ENCODE measurements at places on chromosomes 3 and 15.

GRCh38 chr3:149131589-149131988, 2.2 kb downstream of the HPS3 start:
- no peak for DNase-seq

GRCh38 chr3:49759226-49759625, 27.1 kb downstream of the IP6K1 start:
- DNase-seq = no peak

- DNase-seq = no peak
Observed at GRCh38 chr3:19816631-19817030, 117.4 kb downstream of the EFHB start.

- DNase-seq = no peak
Observed at GRCh38 chr3:194521510-194522260, 34.9 kb upstream of the ATP13A3 start.

DNA sequence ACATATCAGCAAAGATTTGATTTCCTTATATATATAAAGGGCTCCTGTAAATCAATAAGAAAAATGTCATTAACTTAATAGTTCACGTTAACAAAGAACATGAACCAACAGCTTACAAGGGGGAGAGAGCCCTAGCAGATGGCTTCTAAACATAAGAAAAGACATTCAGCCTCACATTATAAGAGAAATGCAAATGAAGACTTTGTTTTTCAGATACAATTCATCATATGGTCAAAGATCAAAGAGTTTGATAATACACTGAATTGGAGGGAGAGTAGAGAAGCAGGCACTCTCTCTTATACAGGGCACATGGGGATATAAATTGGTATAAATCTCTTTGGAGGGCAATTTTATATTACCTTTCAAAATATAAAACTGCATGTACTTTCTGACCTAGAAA, 21.1 kb downstream of the RBP2 start:
- DNase-seq = no peak

DNA sequence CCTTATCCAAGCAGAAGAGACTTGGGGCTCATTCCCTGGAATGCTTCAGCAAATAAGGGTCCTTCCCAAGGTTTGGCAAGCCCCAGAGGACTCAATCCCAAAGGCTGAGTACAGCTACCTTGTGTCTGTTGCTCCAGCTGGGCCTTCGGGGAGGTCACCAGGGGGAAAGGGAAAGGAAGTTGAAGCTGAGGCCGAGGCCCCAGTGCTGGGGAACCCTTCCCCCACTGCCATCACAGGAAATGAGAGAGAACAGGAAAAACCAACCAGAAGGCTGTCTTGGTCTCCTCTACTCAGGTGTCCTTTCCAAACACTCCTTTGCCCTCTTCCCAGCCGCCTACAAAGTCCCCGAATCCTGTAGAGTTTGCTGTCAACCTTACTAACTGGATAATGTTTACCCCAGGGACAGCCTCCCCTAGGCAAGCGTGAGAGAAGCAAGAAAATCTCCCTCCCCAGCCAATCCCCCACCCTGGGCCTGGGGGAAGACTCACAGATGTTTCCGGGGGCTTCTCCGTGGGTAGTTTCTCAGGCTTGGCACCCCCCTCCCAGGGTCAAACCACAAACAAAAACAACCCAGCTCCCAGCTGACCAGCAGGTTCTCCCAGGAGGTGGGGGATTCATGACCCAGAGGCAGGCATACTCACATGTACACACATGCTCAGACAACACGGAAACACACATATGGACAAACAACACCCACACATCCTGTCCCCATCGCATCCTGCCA, 5.5 kb downstream of the CSRNP1 start:
- peak; percentile 61 for DNase-seq

DNA sequence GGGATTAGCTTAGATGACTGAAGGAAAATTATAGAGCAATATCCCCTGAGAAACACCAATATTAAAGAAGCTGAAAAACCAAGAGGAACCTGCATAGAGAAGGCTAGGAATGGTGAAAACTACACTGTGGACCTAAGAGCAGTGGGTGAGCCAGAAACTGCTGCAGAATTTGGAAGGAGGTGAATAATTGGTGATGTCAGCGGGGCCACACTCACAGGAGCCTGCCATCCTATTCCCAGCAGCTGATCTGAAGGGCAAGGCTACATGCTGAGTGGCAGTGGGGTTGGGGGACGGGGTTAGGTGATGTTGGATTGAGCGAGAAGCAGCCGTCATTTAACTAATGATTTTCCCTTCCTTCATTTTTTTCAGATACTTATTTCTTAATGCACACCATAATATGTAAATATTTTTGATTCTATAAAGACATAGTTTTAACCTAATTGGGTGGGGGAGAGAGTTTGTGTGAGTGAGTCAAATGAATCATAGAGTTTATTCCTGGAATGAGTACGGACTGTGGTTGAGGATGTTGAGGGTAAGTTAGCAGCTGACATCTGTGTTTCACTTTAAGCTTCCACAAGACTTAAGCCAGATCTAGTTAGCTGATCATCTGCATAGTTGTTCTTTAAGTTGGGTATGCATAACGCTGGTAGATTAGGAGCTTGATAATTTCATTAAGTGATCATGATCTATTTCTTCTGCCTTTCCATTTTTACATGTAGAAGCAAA, 222.8 kb downstream of the PTPRG start:
- no peak for DNase-seq

GRCh38 chr15:27235681-27236080, 264.7 kb downstream of the GABRG3 start:
- no peak for DNase-seq

DNA sequence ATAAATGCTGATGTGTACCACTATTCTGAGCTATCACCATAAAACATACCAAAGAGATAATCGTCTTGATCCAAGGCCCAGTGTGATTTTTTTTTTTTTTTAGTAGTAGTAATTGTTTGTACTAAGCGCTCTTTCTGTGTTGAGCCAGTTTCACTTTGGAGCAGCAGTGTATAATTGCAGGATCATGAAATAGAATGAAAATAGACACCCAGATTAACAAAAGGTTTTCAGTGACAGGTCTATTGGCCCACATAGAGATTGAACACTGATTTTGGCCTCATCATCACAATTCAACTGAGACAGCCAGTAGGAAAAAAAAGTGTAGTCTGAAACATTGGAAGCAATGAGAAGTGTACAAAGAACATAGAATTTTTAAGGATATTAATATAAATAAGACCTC, 749.8 kb downstream of the NAALADL2 start:
- no peak for DNase-seq
